ENCODE measurements at places on chromosomes 4 and X.
A peak's percentile ranks its signal among the peaks of the same experiment; 100 is the strongest.

GRCh38 chr4:129578336-129578735 is 482.4 kb downstream of the C4orf33 start:
- DNase-seq, result no peak

GRCh38 chr4:176448761-176449160 is 129.0 kb downstream of the SPCS3 start:
- no peak for DNase-seq

GRCh38 chrX:20265221-20265725 is 1.4 kb downstream of the RPS6KA3 start:
- peak; percentile 45 for DNase-seq

DNA sequence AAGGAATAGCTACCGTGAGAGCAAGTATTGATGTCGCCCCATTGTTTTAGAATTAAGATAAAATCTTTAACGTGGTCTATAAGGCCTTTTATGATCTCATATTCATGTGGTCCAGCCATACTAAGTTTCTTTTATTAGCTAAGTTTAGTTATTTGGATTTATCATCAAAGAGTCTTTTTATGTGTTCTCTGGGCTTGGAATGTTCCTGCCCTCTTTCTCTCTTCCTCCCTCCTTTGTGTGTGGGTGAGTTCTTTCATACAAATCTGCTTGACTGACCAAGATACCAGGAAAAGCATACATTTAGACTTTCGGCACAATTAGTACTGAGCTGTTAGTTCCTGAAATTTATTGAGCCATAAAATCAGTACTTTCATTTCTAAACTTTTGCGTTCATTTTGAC is 11.3 kb downstream of the TDO2 start:
- no peak for DNase-seq

DNA sequence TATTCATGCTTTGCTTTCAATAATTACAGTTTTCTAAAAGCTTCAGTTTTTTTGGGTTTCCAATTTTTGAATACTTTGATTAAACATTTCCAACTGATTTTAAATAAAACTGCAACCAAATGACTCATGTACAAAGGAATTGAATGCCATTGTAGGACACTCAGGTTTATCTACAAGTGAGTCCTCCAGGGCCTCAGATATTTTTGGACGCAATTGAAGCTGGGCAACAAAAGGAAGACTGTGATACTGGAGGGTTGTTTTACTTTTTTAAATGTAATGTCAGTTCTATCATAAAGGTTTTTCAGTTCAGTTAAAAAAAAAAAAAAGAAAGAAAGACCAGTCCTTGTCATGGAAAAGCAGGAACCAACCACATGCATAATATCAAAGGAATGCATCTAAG is 64.2 kb downstream of the MAGEA10 start:
- DNase-seq, result no peak

DNA sequence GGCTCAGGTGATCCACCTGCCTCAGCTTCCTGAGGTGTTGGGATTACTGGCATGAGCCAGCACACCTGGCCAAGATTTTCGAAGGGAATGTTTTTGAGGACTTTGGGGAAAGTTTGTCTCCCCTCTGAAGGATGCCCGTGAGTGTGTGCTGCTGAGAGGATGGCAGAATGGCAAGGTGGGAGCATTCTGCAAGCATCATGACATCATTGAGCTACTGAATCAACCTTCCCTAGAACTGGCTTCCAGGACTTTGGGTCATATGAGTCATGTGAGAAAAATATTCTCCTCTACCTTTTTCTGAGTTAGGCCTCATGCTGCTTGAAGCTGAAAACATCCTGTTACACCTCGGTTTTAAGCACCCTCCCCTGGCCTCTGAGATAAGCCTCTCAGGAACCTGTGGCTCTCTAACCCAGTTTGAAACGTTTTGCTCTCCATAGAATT is 31.0 kb downstream of the TMEM131L start:
- no peak for DNase-seq

- DNase-seq, result peak; percentile 17
These were observed 243.0 kb upstream of the TRAM1L1 start for GRCh38 chr4:117328333-117328732.

GRCh38 chrX:122218666-122219065 is 965.4 kb upstream of the GRIA3 start:
- DNase-seq, result no peak

- DNase-seq, result peak; percentile 70
These were observed 33.4 kb downstream of the CYTL1 start for GRCh38 chr4:4985844-4986243.

DNA sequence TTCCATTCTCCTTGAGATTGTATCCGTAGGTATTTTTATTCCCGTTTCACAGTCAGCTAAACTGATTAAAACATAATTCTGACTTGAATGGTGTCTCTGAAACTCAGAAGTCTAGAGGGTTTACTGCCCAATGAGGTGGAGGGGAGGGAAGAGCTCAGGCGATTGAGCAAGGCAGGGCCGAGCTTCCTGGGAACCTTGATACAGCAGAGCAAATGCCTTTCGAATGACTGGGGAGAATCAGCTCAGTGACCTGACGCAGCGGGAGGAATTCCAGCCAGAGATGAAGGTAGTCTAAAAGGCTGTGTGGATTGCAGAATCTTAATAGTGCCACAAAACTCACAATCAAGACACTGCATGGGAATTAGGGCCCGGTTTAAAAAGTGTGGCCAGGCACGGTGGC is 233.6 kb downstream of the EVC2 start:
- no peak for DNase-seq

DNA sequence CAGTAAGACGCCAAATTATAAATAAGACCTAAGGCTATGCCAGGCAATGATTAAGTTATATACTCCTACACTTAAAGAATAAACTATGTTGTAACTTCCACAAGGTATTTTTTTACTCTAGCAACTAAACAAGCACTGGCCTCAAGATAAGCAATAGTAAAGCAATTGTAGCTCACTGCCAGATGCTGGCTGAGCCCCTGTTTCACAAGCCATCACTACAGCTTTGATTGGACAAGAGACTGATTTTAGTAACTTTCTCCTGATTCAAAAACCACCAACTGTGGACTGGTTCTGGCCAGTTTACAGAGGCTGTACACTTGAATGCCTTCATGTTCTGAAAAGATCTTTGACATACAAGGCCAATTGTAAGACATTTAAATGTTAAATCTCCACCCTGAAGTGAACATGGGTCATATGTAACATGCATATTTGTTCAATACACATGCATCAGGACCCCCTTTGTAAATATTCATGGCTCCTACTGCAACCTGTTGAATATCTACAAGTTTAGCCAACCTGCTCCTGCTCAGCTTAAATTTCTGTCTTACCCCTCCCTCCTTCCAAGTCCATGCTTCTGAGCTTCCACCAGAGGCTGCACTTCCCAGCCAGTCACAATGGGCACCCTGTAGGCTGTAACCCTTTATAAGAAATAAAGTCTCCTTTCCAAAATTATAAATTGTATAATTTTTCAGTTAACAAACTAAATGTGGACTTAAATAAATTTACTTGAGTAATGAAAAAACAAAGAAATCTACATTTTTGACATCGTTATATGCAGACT is 423.6 kb downstream of the ANKRD50 start:
- peak; percentile 10 for DNase-seq

DNA sequence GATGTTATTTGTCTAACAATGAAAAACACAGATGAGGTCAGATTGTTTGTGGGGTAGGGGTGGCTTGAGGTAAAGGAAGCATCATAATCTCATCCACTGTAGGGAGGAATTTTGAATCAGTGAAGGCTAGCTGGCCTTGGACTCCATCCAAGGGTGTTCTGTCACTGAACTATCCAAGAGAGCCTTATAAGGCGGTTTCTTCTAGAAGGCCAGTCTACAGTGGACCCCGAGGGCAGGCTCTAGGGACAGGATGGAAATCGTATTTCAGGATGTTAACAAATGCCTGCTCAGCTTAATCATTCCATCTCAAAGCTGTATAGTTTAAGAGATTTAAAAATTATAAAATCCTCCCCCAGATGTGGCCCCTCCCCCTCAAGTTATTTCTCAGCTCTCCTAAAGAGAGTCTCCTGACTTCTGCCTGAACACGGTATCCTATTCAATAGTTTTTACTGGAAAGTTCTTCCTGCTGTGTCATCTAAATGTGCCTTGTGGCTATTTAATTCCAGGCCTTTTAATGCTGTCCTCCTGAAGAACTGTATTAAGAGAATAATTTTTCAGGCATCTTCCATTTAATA is 8.0 kb downstream of the IGFBP7 start:
- DNase-seq, result peak; percentile 83

DNA sequence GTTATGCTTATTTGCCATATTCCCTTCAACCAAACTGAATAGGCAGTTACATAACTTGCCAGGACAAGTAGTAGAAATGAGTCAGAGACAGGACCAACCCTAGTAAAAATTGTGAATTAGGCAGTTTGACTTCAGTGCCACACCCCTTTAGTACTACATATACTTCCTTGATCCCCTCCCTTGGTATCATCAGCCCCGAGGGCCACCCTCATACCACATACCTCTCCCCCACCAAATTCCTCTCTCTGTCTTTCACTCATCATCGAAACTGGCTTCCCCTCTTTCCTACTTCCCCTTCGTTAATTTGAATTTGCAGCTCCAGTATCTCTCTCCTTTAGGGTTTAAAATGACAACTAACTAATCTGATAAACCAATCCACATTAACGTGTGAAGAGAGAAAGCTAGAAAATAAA is 7.9 kb upstream of the PTPN13 start:
- DNase-seq, result no peak

DNA sequence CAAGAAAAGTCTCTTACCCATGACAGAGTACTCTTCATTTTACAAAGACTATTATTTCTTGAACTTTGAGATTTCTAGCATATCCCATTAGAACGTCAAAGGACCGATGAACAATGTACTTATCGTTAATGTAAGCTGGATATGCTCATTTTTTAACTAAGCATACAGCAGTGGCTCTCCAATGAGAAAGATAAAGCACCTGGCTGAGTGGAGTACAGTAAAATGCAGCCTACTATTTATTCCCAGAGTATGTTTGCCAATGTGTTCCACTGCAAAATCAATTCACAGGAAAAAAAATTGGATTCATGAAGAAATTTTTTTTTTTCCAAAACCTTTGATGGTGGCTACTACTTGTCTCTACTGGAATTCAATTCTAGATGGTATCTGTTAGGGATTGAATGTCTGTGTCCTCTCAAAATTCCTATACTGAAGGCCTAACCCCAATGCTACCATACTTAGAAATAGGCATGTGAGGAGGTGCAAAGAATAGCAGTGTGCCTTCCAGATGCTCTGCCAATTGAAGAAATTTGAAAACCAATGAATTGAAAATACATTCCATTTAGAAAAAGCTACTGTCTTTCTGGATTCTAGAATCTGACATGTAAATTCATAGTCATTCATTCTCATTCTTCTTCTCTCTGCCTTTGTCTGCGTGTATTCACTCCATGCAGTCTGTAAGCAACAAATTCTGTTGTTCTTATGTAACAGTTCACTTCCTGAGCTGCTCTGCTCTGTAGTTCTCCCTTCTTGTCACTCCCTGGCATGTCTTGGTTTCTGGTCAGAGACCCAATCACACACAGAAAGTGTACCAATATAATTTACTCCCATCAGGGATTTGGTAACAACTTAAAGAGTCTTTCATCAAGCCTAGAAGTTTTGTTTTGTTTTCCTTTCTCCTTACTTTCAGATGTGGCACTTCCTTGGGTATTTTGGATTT is 61.4 kb downstream of the PAPSS1 start:
- no peak for DNase-seq

DNA sequence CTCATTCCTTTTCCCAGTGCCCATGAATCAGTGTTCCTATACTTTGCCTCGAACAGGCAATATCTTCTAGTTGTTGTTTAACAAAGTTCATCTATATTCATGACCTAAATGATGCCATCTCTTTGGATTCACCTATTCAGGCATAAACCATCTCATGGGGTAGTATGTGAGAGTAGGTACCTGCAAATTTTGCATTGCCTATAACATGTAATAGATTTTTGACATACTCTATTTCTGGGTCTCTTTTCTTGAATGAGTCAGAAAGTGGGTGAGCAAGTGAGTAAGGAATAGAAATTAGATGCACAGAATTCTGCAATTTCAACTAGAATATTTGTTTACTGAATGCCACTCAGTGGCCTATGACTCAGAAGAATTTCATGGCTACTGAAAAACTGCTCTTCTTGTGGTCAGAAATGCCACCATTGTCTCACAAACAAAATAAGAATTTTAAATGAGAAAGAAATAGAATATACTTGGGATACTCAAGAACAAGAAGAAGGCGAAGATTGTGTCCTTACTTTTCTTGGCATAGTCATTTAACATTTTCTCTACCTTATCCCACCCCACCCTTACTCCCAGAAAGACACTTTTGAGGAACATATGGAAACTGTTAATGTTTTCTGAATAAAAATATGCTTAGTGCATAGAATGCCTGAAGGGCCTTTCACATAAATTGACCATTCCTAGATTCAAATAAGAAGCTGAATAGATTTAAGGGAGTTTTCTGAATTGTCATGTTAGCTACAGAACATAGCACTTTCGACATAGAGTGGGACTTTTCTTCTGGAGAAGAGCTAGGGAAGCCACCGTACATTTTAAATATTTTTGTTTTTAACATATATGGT is 86.8 kb downstream of the HHIP start:
- DNase-seq, result peak; percentile 17

DNA sequence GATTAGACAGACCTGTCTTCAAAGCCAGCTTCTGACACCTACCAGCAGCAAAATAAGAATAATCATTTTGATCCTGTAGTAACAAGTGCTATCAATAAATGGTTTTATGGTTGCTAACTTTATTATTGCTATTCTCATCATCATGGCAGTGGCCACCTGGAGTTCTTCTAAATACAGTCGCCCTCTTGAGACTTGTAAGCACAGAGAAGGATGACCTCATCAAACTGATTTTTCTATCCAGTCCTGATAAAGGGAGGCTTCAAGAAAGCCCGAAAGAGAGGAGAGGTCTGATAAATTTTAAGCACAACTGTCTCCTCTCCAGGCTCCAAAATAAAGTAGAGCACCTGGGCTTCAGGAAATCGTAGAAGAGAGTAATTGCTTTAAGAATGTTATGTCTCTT is 286.4 kb downstream of the USP46 start:
- DNase-seq, result no peak

DNA sequence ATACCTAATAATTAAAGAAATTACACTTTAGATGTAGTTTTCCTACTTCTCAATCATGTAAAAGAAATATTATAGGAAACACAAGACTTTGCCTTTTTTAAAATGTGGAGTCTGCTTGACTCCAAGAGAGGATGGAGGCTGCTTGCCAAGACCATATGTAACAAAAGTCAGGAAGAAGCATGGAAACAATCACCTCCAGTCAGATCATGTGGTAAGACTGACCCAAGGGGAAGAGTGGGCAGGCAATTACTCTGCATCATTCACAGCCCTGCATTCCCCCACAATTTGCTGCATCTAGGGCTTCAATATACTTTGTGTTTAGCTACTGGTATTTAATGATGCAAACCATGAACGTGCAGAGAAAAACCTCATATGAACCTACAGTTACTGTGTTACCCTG is 78.0 kb upstream of the RXFP1 start:
- no peak for DNase-seq
